ENCODE measurements at places on chromosomes 7 and 10.

DNA sequence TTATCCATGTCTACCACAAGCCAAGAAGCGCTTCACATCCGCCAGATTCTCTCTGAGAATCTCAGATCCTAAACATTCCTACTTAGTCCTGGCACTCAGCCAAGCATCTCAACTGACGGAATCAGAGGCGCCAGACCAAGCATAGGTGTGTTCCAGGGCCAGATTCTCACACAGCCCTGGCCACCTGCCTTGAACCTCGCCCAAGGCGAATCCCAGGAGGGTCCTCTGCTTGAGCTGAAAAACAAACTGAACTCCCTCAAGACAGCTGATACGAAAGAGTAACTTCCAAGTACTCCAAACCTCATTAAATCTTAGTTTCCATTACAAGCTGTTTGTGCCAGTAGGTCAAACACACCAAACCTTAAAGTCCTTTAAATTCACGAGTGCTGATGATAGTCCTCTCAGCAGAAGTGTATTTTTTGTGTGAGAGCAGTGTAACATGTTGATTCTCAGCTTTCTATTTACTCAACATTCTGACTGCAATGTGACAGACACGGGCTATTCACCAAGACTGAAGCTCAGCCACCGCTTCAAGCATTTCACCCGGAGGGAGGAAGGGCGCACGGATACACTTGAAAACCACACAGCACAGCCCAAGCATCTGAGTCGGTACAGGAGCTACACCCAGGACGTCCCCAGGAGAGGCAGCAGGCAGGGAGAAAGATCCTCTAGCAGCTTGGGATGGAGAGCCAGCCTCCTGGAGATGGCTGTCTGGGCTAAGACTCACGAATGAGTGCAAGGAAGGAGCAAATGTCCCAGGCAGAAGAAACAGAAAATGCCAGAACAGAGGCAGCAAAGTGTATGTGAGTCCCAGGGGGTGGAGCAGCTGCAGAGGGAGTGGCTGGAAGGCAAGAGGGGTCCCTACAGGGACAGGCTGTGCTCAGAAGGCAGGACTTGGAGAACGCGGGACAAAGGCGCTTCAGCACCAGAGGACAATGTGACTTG, 6.0 kb downstream of the PARD3 start:
- peak; percentile 23 for DNase-seq

- DNase-seq = peak; percentile 32
Measured at GRCh38 chr7:74364061-74364460, 74.9 kb downstream of the CLIP2 start.

DNA sequence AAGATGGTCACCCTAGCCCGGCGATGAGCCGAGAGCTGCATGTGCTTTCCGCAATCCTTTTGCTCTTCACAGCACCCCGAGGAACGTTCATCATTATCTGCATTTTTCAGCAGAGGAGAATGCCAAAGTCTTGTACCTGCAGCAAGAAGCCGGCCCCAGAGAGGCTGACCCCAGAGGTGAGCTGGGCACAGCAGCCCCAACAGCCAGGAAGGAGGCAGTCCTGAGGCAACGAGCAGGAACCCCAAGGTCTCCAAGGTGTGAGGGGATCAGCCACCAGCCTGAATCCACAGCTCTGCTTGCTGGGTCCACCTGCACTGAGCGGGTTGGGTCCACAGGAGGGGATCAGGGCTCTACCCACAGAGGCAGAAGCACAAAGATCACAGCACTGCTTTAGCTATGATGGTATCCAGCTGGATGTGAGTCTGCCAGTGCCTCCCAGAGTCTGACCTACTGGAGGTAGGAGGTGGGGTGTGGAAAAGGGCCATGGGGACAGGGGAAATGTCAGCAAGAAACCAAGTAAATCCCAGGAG, 16.8 kb upstream of the GDF10 start:
- no peak for DNase-seq

DNA sequence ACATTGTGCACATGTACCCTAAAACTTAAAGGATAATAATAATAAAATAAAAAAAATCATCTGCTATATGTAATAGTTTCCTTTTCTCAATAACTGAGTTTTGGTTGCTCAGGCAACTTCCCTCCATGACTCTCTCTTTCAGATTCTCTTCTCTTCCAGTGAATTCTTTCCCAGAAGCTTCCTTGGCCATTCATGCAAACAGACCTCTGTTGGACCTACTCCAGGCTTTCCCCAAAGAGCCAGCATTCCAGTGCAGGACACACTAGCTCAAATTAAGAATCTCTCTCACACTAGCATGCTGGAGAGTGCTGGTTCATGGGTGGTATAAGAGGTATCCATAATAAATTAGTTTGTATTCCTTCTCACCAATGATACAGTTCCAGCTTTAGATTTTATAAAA, 31.0 kb upstream of the ZEB1 start:
- DNase-seq = no peak

- no peak for DNase-seq
Measured at GRCh38 chr7:43590862-43591557, 8.1 kb downstream of the STK17A start.

DNA sequence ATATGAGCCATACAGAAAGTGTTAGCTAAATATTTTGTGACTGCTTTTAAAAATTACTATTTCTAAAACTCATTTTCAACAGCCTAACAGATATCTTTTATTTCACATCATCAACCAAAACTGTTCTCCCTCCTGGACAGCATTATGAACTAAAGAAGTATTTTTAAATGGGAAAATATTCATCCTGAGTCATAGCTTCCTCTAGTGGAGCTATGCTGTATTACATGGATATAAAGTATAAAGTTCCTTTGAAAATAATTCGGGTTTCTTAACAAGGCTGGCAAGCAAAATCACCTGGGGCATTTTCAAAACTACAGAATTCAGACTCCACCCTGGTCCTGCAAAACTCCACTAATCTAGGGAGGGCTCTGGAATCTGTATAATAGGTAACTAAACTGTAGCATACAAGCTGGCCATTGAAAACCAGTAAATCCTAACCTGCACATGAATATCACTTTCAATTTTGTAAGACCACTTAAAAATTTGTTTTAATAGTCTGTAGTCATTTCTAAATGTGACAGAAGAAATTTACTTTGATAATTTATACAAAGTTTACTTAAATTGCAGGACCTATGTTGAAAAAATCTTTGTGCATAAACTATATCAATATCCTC, 53.5 kb downstream of the SCIN start:
- DNase-seq = peak; percentile 21

- no peak for DNase-seq
Measured at GRCh38 chr10:71747039-71747531, 26.2 kb downstream of the VSIR start.

DNA sequence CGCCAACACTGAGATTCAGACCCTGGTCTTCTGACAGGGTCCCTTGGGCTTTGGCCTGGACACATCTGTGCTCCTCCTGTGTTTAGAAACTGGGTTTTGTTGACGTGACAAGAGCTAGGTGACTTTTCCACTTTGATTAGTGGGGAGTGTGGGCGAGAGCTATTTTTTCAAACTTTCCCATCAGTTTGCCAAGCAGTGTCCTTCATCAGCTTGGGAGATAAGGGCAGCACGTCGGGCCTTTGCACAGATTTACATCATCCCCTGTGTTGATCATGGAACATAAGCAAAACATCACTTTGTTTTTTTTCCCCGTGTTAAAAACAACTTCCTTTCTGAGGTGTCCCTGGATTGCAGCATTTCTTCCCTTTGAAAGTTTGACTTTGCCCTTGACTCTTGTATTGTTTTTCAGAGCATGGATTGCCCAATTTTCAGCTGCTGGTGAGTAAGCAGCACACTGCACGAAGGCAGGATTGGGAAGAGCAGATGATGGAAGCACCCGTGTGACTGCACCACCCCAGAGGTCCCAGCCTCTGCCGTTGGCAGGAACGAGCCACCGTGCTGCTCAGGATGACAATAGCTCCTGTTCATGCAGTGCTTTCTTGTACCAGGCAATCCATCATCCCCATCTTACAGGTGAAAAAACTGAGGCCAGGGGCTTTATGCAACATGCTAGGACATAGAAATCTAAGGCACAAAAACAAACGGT, 6.4 kb upstream of the IGFBP1 start:
- peak; percentile 53 for DNase-seq

Measured in NCI-H226 (cell line).